HTR-8/SVneo (cell line): ENCODE measurements at places on chromosomes 2 and 18.

- no peak for DNase-seq
Observed at GRCh38 chr2:164984428-164984827, 29.1 kb upstream of the SLC38A11 start.

GRCh38 chr18:63119647-63120046 lies 199.9 kb downstream of the BCL2 start:
- peak; percentile 23 for DNase-seq

- no peak for DNase-seq
Observed at GRCh38 chr2:108971661-108972566, 17.1 kb downstream of the EDAR start.

GRCh38 chr2:240722796-240723735 lies 31.4 kb downstream of the AQP12A start:
- DNase-seq = no peak

DNA sequence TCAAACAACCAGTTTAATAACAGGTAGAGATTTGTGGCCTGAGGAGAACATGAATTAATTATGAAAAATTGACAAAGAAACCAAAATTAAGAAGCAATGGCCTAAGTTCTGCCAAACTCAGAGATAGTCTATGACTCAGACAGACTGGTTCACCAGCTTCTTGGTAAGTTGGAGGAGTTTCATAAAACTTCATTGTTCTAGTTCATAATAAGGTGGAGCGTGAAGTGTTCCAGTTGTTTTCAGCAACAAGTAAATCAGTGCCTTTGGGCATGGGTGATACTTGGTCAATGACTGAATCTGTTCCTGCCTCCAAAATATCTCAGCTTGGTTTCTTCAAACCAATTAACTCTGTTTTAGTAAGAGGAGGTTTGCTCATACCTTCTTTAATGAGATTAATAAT lies 40.0 kb downstream of the SLC40A1 start:
- no peak for DNase-seq

DNA sequence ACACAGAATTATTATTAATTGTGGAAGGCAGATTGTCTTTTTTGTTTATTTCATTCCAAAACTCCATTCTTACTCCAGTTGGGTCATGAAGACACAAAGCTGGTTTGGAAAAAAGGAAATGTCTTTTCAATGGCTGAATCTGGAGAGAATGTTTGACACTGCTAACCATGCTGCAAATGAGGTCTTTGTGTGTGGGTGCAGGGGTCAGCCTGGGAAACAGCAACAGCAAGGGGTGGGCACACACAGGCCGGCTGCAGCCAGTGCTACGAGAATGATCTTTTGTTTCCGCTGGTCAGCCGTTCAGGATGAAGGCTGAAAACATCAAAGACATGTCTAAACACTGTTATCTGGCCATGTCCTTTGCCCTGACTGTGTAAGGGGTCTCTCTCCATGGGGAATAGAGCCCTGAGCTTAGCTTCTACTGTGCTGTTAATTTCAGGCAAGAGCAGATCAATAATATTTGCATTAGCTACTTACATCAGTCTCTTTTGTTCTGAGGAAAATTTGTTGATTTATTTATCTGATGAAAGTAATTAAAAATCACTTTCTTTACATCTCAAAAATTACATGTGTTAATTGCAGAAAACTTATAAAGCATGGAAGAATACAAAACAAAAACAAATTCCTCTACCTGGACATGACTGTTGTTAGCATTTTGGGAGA lies 33.3 kb upstream of the E2F6 start:
- no peak for DNase-seq

- DNase-seq = no peak
Observed at GRCh38 chr2:1651121-1652033, 92.9 kb downstream of the PXDN start.

DNA sequence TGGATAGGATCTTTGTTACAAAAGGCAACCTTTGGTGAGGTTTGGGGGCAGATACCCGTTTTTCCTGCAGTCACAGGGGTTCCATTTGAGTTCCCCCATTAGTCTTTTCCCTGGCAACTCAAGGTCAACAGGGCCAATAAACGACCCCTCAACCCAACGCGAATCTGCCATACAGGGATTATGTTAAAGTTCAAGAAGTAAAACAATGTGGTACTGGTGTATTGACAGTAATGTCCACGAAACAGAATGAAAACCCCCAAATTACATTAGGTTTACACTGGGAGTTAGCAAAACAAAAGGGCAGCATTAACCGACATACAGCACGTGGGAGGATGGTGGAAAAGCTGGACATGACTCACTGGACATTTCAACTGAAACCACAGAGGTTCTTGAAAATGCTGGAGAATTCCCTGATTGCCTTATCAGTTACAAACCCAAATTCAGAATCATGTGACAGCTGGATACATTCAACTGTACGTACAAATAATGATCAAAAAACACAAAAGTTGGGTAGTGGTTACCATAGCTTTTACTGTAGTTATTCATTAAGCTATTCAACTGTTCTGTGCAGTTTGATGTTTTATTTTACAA lies 4.9 kb upstream of the IMP4 start:
- no peak for DNase-seq

DNA sequence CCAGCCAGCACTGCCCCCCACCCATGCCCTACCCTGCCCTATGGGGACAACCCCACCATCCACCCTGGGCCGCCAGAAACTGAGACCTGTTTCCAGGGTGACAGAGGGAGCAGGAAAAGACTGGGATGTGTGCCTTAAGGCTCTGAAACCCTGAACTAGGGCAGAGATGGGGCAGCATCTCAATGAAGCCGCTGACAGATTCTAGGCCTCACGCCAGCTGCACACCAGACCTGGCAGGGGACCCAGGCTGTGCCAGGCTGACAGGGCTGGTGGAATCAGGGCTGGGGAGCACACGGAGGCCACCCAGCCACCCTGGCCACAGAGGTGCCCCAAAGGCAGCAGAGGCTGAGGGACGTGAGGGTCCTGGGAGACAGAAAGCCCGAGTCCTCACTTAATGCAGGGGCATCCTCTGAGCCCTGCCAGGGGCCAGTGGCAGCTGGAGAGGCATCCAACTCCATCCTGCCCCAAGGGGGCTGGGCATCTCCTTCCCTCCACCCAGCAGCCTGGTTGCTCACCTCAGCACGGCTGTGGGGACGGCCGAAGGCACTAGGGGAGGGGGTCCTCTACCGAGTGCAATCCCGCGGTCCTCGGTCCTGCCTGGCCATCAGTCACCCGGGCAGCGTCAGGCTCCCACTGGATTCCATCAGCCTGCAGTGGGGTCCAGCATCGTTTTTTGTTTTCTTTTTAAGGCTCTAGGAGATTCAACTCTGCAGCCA lies 169.2 kb downstream of the ZFP36L2 start:
- peak; percentile 54 for DNase-seq

GRCh38 chr18:49647496-49648168 lies 85.8 kb downstream of the LIPG start:
- no peak for DNase-seq

GRCh38 chr2:241118737-241119505 lies 16.8 kb upstream of the MTERF4 start:
- DNase-seq = no peak

- DNase-seq = no peak
Observed at GRCh38 chr2:207235621-207236020, 69.9 kb upstream of the KLF7 start.
